ENCODE measurements at places on chromosomes 7 and 10.

GRCh38 chr10:89665302-89665701 is 20.3 kb upstream of the PANK1 start:
- H3K4me1 ChIP-seq: peaks cover 26% of the 10 kb centered on the region
- no peaks in the 10 kb centered on the region for H3K36me3 ChIP-seq

GRCh38 chr10:44967616-44968015 is 8.0 kb downstream of the RASSF4 start:
- no peaks in the 10 kb centered on the region for H3K27me3 ChIP-seq
- H3K4me3 ChIP-seq: no peak overlapping the region
- no peak overlapping the region for H3K27ac ChIP-seq
- no peak for DNase-seq
- H3K4me1 ChIP-seq: peaks cover 62% of the 10 kb centered on the region

- no peak overlapping the region for H3K4me3 ChIP-seq
- no peak overlapping the region for H3K27ac ChIP-seq
- H3K36me3 ChIP-seq: no peaks in the 10 kb centered on the region
- H3K4me1 ChIP-seq: peaks cover 7% of the 10 kb centered on the region
- H3K27me3 ChIP-seq: peaks cover 4% of the 10 kb centered on the region
- no peak for DNase-seq
These were observed 142.9 kb upstream of the ZMIZ1 start for GRCh38 chr10:78925800-78926319.

GRCh38 chr10:48543182-48543844 is 61.6 kb downstream of the ARHGAP22 start:
- no peak overlapping the region for H3K4me3 ChIP-seq
- no peaks in the 10 kb centered on the region for H3K36me3 ChIP-seq
- H3K4me1 ChIP-seq: no peaks in the 10 kb centered on the region
- no peak overlapping the region for H3K27ac ChIP-seq
- peaks cover 5% of the 10 kb centered on the region for H3K27me3 ChIP-seq

DNA sequence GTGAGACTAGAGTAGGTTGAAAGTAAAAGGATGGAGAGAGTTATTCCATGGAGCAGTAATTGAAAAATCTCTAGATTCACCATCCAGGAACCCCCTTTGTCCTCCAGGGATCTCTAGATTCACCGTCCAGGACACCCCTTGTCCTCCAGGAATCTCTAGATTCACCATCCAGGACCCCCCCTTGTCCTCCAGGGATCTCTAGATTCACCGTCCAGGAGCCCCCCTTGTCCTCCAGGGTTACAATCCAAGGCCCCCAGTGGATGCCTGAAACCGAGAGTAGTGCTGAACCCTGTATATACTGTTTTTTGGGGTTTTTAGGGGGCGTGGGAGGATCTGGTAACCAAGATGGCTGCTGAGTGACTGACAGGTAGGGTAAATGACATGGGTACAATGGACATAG is 38.3 kb upstream of the PPP2R2D start:
- DNase-seq: peak; percentile 38
- H3K4me3 ChIP-seq: no peak overlapping the region
- no peaks in the 10 kb centered on the region for H3K4me1 ChIP-seq
- H3K27me3 ChIP-seq: peaks cover 44% of the 10 kb centered on the region

- H3K4me1 ChIP-seq: no peaks in the 10 kb centered on the region
- H3K27me3 ChIP-seq: no peaks in the 10 kb centered on the region
- H3K27ac ChIP-seq: no peak overlapping the region
- H3K4me3 ChIP-seq: no peak overlapping the region
- no peaks in the 10 kb centered on the region for H3K36me3 ChIP-seq
These were observed 524.8 kb downstream of the GRM8 start for GRCh38 chr7:126727930-126728391.

GRCh38 chr10:1162481-1163203 is 106.5 kb downstream of the WDR37 start:
- no peak overlapping the region for H3K4me3 ChIP-seq
- no peaks in the 10 kb centered on the region for H3K36me3 ChIP-seq
- no peaks in the 10 kb centered on the region for H3K4me1 ChIP-seq
- DNase-seq: no peak

- DNase-seq: no peak
- no peak overlapping the region for H3K4me3 ChIP-seq
- H3K27me3 ChIP-seq: peaks cover 18% of the 10 kb centered on the region
- H3K4me1 ChIP-seq: no peaks in the 10 kb centered on the region
These were observed 131.1 kb upstream of the CHST15 start for GRCh38 chr10:124224331-124225028.

GRCh38 chr10:48745662-48746245 is 61.1 kb downstream of the WDFY4 start:
- no peak for DNase-seq
- H3K27ac ChIP-seq: no peak overlapping the region
- H3K4me1 ChIP-seq: no peaks in the 10 kb centered on the region
- peaks cover 3% of the 10 kb centered on the region for H3K27me3 ChIP-seq

- no peak overlapping the region for H3K27ac ChIP-seq
- H3K4me1 ChIP-seq: no peaks in the 10 kb centered on the region
- no peak for DNase-seq
- no peak overlapping the region for H3K4me3 ChIP-seq
- H3K27me3 ChIP-seq: no peaks in the 10 kb centered on the region
These were observed 23.7 kb downstream of the NKX6-2 start for GRCh38 chr10:132762267-132762666.

GRCh38 chr10:13873196-13873595 is 286.4 kb downstream of the PRPF18 start:
- DNase-seq: no peak
- H3K27ac ChIP-seq: no peak overlapping the region
- H3K4me1 ChIP-seq: peaks cover 13% of the 10 kb centered on the region
- no peak overlapping the region for H3K4me3 ChIP-seq
- H3K36me3 ChIP-seq: no peaks in the 10 kb centered on the region
- peaks cover 20% of the 10 kb centered on the region for H3K27me3 ChIP-seq

DNA sequence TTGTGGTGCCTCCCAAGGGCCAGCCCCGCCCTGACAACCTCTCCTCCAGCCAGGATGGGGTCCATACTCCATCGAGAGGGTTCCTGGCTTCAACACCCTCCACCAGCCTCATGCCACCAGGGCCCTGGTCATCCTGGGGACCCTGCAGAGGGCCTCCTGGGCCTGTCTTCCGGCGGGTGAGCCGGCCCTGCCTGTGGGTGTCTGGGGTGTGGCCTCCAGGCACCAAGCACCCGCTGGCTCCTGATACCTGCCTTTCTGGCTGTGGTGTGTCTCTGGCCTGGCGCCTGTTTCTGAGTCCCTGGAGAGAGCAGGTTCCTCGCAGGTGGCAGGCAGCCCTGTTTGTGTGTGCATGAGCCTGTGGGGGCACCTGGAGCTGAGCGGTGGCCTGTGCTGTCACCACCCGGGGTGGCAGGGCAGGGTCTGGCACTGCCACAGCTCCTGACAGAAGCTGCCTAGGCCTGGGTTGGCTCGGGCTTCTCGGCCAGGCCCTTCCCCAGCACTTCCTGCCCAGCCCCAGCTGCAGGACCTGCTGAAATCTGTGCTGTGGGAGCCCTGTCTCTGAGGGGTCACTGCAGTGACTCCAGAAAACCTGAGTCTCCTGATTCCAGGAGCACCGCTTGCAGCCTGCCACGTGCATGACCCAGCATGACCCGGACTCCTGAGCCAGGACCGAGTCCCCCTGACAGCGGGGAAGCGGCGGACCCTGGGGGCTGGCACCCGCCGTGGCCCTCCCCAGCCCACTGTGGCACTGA is 18.4 kb downstream of the ADAM8 start:
- no peak overlapping the region for H3K27ac ChIP-seq
- H3K4me3 ChIP-seq: no peak overlapping the region
- no peaks in the 10 kb centered on the region for H3K36me3 ChIP-seq

GRCh38 chr7:106367018-106367420 is 82.2 kb upstream of the NAMPT start:
- H3K27me3 ChIP-seq: peaks cover 9% of the 10 kb centered on the region
- H3K36me3 ChIP-seq: no peaks in the 10 kb centered on the region
- peak; percentile 20 for DNase-seq
- no peak overlapping the region for H3K4me3 ChIP-seq
- no peaks in the 10 kb centered on the region for H3K4me1 ChIP-seq
- H3K27ac ChIP-seq: no peak overlapping the region

DNA sequence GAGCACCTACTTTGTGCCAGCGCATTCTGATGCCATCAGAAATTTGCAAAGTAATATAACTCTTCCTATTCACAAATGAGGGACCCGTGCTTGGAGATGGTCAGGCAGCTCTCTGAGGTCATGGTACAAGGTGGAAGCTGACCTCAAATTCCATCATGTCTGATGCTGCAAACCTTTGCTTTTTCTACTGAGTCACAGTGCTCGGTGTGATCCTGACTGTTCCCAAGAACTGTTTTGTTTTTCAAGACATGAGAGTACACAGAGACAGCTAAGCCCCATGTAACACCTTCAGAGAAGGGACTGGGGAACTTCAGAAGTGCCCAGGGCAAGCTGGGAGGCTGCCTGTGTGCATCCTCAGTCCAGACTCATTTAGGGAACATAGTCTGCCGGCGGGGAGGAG is 111.3 kb downstream of the FRMD4A start:
- no peak overlapping the region for H3K4me3 ChIP-seq
- no peaks in the 10 kb centered on the region for H3K27me3 ChIP-seq
- DNase-seq: no peak
- H3K36me3 ChIP-seq: no peaks in the 10 kb centered on the region

GRCh38 chr7:43585562-43585961 is 2.7 kb downstream of the STK17A start:
- DNase-seq: peak; percentile 43
- peaks cover 5% of the 10 kb centered on the region for H3K27me3 ChIP-seq
- H3K27ac ChIP-seq: peak overlapping the region; percentile 75
- peaks cover 66% of the 10 kb centered on the region for H3K4me1 ChIP-seq
- peak overlapping the region; percentile 93 for H3K4me3 ChIP-seq
- no peaks in the 10 kb centered on the region for H3K36me3 ChIP-seq

DNA sequence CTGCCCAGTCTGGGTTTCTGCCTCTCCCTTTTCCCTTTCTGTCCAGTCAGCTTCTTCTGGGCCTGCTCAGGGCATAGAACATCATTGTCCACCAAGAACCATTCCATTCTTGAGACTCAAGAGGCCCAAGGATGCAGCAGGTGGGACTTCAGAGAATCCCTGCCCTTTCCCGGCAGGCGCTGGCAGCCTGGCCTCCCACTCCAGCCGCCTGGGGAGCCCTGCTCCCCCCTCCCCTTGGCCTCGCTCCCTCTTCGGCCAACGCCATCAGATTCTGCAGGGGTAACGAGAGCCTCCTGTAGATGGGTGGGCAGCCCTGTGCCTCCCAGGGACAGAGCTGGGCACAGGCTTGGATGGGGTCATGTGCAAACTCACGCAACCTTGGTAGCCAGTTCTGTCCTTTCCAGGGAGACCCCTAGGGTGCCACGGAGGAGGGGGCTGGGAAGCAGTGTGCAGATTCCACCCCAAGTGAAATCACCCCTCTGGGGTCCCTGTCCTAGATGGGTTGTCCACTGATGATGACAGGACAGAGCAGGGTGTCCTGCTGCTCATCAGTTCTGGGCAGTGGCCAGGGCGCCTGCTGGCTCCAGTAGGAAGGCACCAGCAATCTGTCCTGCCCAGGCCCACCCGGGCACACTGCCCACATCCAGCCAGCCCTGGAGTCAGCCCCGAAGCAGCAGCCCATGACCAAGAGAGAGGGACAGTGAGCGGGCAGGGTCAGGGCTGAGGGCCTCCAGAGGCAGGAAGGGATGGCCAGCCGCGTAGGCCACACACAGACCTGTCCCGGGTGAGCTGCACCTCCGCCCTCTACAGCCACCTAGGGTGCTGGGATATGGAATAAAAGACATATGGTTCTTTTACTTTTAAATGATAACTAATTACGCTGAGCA is 47.7 kb downstream of the RASGEF1A start:
- H3K27me3 ChIP-seq: peaks cover 34% of the 10 kb centered on the region
- H3K4me3 ChIP-seq: no peak overlapping the region
- no peaks in the 10 kb centered on the region for H3K36me3 ChIP-seq
- no peak for DNase-seq
- H3K4me1 ChIP-seq: no peaks in the 10 kb centered on the region

DNA sequence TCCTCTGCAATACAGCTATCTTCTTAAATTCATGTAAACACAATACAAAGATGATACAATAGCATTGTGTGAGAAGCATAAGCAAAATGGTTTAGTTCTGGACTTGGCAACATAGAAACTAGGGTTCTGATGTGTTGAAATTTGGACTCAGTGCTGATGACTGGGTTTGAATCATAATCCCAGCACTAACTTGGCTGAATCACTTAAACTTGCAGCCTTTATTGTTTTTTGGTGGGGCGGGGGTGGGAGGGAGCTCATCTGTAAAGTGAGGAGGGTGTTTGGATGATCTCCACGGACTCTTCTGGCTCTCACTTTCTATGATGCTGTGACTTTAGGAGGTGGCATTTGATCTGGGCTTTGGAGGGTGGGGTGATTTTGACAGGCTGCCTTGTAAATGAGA is 158.2 kb downstream of the WNT2 start:
- no peak overlapping the region for H3K27ac ChIP-seq
- H3K4me1 ChIP-seq: no peaks in the 10 kb centered on the region
- no peaks in the 10 kb centered on the region for H3K27me3 ChIP-seq
- no peak for DNase-seq

DNA sequence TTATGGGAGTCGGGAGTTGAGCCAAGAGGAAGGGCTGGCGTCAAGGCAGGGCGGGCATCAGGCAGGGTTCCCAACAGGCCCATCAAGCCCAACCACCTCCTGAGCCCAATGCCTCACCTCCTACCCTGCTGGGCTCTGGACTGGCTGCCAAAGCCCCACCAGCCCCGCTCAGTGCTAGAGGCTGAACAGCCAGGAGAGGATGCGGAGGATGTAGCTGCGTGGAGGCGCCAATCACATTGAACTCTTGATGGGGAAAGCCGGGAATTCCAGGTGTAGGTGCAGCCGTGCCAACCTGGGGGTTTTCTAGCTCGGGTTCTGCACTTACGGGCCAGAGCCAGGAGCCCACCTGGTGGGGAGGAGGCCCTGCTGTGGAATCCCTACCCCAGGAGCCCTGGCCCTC is 12.9 kb downstream of the ATP5MF start:
- DNase-seq: no peak
- no peak overlapping the region for H3K27ac ChIP-seq
- no peaks in the 10 kb centered on the region for H3K4me1 ChIP-seq
- no peak overlapping the region for H3K4me3 ChIP-seq
- H3K36me3 ChIP-seq: peaks cover 96% of the 10 kb centered on the region

- DNase-seq: no peak
- no peak overlapping the region for H3K4me3 ChIP-seq
These were observed 1202.3 kb upstream of the LRRTM3 start for GRCh38 chr10:65723525-65723924.

GRCh38 chr7:129341212-129341611 is 93.0 kb upstream of the STRIP2 start:
- H3K27ac ChIP-seq: no peak overlapping the region
- no peak for DNase-seq
- no peaks in the 10 kb centered on the region for H3K27me3 ChIP-seq
- H3K4me3 ChIP-seq: no peak overlapping the region
- H3K4me1 ChIP-seq: peaks cover 11% of the 10 kb centered on the region

- H3K4me1 ChIP-seq: peaks cover 9% of the 10 kb centered on the region
- DNase-seq: no peak
- no peaks in the 10 kb centered on the region for H3K27me3 ChIP-seq
- H3K36me3 ChIP-seq: no peaks in the 10 kb centered on the region
- no peak overlapping the region for H3K27ac ChIP-seq
- H3K4me3 ChIP-seq: no peak overlapping the region
These were observed 596.6 kb downstream of the GRM8 start for GRCh38 chr7:126656165-126656564.
